ENCODE measurements at places on chromosomes 16 and 17. TPM values are rescaled to one million over a fixed set of nuclear protein-coding genes. Genes with fewer than 3 reads are reported as not detected.

FGF11 gene
- polyA plus RNA-seq, result 1.5 TPM

PRPSAP2 gene
- polyA plus RNA-seq, result 55.3 TPM

CA4 gene
- polyA plus RNA-seq, result 0.11 TPM

LGALS9B gene
- not detected for polyA plus RNA-seq

HYDIN gene
- polyA plus RNA-seq, result 0.33 TPM

ACSM2A gene
- not detected for polyA plus RNA-seq

- no peak for DNase-seq
Observed at GRCh38 chr16:50599494-50599893, 51.3 kb downstream of the NKD1 start.

DNA sequence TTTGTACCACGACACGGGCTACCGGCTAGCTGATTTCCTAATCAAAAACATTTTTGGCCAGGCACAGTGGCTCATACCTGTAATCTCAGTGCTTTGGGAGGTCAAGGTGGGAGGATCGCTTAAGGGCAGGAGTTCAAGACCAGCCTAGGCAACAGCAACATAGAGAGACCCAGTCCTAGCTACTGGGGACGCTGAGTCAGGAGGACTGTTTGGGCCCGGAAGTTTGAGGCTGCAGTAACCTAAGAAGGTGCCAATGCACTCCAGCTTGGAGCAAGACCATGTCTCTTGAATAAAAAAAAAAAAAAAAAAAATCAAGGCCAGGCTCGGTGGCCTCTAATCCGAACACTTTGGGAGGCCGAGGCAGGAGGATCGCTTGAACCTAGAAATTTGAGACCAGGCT is 49.8 kb downstream of the UBE2G1 start:
- no peak for DNase-seq

GRCh38 chr17:78716814-78717393 is 65.2 kb downstream of the CYTH1 start:
- DNase-seq, result peak; percentile 85

DNA sequence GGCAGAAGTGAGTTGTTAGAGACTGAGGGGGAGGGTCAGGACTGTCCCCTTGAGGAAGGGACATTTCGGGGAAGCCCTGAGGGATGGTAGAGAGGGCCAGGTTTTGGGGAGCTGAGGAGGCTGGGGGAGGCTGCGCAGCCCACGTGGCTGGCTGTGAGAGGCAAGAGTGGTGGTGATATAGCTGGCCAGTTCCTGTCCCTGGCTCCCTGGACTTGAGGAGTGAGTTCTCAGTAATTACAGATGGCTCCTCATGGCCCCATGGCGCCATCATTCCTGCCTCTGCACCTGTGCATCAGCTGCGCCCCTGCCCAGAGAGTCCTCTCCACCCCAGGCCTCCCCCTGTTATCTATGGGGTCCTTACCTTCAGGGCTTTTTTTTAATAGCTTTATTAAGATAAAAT is 30.3 kb downstream of the MPRIP start:
- DNase-seq, result no peak

GRCh38 chr17:67054011-67054591 is 9.7 kb downstream of the CACNG1 start:
- DNase-seq, result no peak

GRCh38 chr17:35804658-35805192 is 4.6 kb upstream of the TAF15 start:
- DNase-seq, result peak; percentile 98

- DNase-seq, result no peak
Observed at GRCh38 chr16:78155791-78156345, 56.4 kb downstream of the WWOX start.

GRCh38 chr17:62866471-62866870 is 58.4 kb upstream of the MARCHF10 start:
- DNase-seq, result no peak

- no peak for DNase-seq
Observed at GRCh38 chr16:4322121-4323052, 6.5 kb downstream of the GLIS2 start.

DNA sequence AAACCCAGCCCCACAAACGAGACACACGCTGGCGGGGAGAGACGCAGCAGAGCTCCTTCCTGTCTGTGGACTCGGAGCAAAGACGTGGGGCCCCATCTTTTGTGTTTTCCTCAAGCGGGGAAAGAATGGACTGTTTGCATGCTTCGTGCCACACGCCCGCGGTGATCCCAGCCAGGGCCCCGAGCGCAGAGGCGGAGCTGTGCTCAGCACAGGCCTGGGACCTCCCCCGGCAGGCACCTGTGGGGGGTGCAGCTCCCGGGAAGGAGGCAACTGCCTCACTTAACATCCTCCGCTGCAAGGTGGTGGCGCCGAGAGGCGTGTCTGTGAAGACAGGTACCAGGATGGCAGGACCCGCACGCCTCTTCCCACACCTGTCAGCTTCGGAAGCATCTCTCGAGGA is 19.1 kb downstream of the TRARG1 start:
- DNase-seq, result no peak

GRCh38 chr17:65095465-65095864 is 38.9 kb upstream of the GNA13 start:
- no peak for DNase-seq

GRCh38 chr17:67655478-67656148 is 62.1 kb upstream of the NOL11 start:
- no peak for DNase-seq

DNA sequence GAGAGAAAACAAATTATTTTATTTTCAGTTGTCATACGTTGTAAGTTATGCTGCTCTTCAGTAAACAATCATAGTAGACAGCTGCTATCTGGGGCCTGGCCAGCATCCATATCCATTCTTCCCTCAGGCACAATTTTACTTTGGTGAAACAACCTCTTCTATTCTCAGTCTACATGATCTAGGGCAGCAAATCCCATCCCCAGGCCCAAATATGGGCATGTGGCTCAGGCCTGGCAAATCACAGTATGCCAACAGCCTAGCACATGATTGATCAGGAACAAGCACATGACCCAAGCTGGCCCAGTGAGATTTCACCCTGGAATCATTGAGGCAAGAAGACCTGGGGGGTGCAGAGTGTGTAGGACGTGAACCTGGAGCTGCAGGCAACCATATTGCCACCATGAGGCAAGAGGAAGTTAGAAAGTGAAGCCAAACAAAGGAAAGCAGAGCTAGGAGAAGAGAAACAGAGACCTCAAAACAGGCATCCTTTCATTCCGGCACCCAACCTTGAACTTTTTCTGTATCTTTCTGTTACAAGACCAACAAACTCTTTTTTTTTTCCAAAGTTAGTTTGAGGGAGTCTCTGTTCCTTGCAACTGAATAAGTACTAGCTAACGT is 10.3 kb upstream of the ABCC12 start:
- peak; percentile 65 for DNase-seq

DNA sequence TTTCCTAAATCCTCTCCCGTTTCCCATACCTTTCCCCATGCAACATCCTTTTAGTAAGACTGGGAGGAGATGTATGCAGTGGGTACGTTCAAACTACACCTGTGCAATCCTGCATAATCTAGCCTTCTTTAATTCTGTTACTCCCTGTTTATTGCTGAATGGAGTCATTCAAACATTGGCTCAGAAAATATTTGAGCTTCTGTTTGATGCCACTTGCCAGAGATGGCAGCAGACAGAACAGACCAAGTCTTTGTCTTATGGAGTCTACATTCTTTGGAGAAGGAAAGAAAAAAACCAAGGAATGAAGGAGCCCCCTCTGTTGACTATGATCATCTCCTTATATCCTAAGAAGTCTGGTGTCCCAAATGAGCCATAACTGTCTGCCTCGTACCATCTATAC is 288.8 kb downstream of the HAPSTR1 start:
- DNase-seq, result no peak

DNA sequence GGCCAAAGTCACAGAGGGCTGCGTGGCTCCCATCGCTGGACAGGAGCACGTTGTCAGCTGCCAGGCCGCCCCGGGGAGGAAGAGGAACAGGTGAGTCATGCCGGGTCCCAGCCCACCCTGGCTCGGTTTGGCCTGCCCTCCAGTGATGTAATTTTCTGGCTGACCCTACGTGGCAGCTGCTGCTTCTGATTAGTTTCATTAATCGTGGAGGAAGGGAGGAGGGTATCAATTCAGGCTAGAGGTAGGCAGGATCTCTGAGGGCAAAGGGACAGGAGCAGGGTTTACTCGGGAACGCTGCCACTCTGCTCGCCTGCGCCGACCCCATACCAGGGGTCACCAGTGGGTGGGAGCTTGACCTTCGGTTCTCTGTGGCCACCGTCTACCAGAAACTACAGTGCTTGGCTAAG is 11.7 kb upstream of the SPATA32 start:
- no peak for DNase-seq

- DNase-seq, result no peak
Observed at GRCh38 chr17:12592941-12593340, 72.7 kb upstream of the MYOCD start.

DNA sequence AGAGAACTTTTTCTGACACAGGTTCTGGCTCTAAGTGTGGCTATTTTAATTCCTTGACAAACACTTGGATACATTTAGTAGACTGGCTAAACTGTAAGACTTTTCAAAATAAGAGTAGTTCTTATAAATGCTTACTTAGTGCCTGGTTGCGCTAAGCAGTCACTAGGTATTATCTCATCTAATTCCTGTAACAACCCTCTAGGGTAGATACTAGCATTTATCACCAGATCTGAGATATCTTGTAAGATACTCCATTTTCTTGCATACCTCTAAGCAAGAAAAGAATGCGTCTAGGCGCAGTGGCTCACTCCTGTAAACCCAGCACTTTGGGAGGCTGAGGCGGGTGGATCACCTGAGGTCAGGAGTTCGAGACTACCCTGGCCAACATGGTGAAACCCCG is 131.2 kb downstream of the CMIP start:
- DNase-seq, result no peak

- peak; percentile 30 for DNase-seq
Observed at GRCh38 chr16:87744750-87745514, 20.9 kb downstream of the KLHDC4 start.

DNA sequence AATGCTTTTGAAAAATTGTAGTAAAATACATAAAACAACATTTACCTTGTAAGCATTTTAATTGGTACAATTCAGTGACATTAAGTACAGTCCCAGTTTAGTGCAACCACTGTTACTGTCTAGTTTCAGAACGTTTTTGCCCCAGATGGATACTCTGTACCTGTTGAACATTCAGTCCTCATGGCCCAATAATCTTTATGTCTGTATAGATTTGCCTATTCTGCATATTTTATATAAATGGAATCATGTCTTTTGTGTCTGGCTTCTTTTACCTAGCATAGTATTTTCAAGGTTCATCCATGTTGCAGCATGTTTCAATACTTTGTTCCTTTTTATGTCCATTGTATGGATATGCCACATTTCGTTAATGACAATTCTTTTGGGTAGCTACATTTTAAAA is 37.2 kb downstream of the TENT4B start:
- DNase-seq, result no peak

DNA sequence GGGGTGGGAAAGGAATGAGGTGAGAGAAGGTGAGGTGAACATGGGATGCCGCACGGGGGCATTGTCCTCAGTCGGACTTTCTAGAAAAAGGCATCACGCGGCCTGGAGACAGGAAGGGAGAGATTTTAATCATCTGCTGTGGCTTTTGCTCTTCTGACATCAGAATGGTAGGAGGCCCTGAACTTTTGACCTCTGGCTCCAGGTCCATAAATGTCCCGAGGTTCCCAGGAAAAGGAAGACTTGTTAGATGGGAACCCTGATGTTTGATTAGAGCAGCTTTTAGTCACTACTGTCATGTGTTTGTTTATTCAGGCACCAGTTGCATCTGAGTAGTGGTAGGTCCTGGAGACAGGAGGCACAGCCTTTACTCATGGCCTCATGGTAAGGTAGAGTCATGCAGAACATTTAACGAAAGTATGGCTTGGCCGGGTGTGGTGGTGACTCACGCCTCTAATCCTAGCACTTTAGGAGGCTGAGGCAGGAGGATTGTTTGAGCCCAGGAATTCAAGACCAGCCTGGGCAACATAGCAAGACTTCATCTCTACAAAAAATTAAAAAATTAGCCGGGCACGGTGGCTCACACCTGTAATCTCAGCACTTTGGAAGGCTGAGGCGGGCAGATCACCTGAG is 203.1 kb downstream of the MSI2 start:
- peak; percentile 93 for DNase-seq
